ENCODE measurements at places on chromosomes 16 and 17. TPM values are rescaled to one million over a fixed set of nuclear protein-coding genes. Genes with fewer than 3 reads are reported as not detected.

Gene SPOP
- 41.5 TPM for total RNA-seq

DNA sequence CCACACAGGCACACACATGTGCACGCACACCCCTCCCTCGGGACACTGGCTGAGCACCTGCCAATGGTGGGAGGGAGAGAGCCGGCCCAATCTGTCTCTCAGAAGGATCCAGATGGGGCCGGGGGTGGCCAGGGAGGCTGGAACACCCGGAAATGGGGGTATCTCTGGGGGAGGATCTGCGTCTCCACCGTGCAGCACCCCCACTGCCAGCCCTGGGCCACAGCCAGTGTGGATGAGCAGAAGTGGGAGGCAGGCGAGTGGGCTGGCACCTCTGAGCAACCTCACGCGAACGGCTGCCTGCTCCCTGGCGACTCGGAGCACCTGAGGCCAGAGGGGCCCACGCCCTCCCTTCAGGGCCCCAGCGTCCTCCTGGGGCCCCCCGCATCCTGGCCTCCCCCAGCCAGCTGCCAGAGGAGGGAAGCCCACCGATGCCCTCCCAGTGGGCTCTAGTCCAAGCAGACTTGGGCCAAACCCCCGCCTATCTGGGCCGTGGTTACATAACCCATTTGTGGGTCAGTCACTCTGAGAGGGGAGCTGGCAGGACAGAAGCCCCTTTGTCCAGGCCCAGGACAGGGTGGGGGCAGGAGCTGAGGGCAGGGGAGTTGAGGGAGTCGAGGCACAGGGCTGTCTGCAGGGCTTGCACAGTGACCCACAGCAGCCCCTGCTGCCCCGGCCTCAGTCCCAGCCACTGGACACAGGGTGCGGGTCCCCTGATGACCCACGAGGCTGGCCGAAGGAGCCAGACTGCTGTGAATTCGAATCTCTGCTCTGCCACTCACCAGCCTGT is 5.6 kb downstream of the CASKIN1 start:
- DNase-seq, result no peak

GRCh38 chr17:45851873-45852272 is 7.2 kb downstream of the SPPL2C start:
- DNase-seq, result no peak

Gene CDH3
- total RNA-seq, result 0.22 TPM
